Left ventricle myocardium inferior (tissue), 1 donor: ENCODE measurements at places on chromosomes 1 and 21. TPM values are rescaled to one million over a fixed set of nuclear protein-coding genes. Genes with fewer than 3 reads are reported as not detected.

LCE1B gene
- not detected for total RNA-seq

DNA sequence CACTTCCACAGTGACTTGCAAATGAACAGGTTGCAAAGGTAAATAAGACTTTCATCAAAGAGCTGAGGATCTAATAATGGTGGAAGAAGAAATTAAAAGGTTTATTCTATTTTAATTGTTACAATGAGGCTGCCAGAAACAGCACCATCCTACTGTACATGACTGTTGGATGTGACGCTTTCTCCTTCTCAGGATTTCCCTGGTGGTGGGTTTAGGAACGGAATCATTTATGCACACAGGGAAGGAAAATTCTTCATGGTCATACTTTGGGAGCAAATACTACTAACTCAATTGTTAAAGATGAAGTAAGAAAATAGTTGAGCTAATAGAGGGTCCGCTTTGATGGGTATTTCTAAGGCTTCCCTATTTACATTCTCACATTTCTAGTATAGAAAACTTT is 22.2 kb upstream of the LYPLAL1 start:
- DNase-seq = no peak

- DNase-seq = no peak
Observed at GRCh38 chr1:24913274-24913604, 16.8 kb downstream of the RUNX3 start.

- no peak for DNase-seq
Observed at GRCh38 chr1:5927506-5928370, 64.5 kb downstream of the NPHP4 start.

GUCA2A gene
- total RNA-seq = not detected

TAS1R1 gene
- total RNA-seq = not detected

DNA sequence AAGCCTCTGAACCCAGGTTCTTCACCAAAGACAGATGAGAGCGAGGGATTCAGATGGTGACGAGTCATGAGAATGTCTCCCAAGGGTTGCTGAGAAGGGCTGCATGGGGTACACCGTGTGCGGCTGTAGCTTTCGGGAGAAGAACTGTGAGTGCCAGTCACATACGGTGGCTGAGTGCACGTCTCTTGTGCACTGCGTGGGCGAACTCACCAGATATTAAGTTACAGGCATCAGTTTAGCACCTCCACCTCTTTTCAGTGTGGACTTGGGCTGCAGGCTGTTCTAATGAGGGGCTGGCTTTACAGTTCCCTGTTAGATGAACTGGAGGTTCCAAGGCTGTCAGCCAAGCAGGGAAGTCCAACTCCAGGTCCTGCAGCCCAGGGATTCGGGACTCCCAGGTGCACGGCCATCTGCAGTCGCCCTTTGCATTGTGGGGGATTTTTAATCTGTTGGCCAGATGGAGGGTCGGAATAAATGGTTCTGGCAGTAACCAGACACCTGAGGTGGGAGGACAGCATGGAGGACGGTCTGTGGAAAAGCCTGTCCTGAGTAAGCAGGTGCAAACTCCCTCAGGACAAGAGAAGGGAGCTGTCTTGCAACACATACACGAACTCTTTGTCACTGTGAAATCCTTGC is 26.5 kb upstream of the AVPR1B start:
- no peak for DNase-seq

C1orf122 gene
- total RNA-seq = 47.3 TPM

PPIH gene
- total RNA-seq = 21.0 TPM

LCE2C gene
- total RNA-seq = not detected

PLEKHA6 gene
- 28.8 TPM for total RNA-seq

- no peak for DNase-seq
Observed at GRCh38 chr1:180522213-180522515, 19.8 kb upstream of the ACBD6 start.

DNA sequence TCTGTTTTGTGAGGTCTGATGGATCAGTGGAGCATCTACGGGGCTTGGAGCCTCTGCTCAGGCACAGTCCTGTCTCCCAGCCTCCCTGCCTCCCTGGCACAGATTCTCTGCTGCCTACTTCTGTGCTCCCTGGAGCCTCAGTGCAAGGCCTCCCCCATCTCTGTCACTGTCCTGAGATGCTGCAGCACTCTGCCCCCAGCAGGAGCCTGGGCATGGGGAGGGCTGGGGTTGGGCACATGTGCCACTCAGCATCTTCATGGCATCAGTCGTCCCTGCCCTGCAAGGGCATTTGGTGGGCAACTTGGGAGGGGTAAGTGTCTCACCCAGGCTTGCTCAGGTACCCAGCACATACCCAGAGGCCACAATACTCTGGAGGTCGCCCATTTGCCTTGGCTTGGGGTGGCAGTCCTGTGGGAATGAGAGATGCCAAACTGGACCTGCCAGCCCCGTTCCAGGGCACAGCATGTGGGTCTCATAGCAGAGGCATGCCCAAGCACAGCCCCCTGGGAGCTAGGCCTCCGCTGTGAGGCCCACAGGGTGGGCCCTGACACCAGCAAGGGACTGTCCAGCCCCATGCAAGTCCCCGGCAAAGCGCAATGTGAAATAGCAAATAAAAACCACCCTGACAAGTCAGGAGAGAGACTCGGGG is 28.7 kb downstream of the PADI3 start:
- DNase-seq = no peak

- no peak for DNase-seq
Observed at GRCh38 chr1:12617511-12617900, 504 bp downstream of the DHRS3 start.

GPR3 gene
- 0.16 TPM for total RNA-seq

DNA sequence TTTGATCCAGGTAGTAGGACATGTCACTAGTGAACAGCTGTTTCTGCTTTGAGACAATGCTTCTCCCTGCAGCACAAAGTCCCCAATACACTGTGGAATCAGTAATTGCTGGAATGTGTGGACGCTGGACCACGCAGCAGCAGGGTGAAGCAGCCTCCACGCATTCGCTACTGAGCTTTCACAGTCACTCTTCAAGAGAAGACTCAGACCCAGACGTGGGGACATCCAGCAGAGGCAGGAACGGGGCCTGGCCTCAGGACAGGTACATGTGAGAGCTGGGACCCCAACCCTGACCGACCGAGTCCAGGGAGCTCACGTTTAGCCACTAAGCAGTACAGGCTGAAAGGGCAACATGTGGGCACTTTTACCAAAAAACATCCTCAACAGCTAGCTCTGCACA is 34.1 kb upstream of the PRDM15 start:
- DNase-seq = no peak

F5 gene
- 14.7 TPM for total RNA-seq

DNA sequence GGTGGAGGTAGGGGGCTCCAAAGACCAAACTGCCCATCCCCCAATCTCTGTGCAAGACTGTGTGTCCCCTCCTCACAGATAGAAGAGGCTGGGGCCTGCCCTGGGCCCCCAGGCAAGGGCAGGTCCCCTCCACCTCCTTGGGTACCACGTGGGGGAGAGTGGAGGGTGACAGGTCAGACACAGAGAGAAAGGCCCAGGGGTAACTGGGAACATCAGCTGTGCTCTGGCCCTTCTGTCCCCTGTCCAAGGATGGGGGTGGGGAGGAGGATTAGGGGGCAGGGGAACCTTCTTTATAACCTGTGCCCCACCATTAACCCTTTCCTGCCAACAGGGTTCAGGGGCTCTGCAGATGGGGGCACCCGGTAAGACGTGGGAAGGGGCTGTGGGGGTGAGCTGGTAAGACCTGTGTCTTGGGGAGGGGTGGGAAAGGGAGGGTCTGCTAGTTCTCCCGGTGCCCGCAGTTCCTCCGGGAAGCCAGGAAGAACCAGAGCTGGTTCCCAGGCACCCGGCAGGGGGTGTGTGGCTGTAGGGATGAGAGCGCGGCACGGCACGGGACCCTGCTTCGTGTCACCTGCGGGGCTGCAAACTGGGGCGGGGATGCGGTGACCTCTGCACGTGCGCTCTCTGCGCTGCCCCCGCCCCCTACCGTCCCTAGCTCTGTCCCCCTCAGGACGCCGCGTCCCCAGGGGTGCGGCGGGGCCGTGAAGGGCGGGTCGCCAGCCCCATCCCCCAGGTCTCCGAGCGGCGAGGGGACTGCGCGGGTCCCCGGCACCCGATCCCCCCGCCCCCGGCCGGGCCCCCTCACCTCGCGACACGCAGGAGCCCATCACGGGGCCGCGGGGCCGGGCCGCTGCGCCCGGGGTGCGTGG is 601 bp downstream of the FAM131C start:
- no peak for DNase-seq

DNA sequence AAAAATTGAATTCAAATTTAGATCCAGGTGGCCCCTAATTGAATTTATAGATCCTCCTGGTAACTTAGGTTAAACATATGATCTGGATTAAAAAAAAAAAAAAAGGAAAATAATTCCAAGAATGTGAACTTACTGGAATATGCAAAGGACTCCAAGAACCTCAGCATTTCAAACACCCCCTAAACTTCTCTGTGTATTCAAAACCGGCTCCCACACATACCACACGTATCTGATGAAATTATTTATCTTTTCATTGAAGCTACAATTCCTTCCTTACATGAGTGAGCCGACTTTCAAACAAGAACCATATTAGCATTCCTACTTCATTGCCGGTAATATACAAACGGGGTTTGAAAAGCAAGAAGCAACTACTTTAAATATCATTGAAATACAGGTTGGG is 61.4 kb upstream of the FMN2 start:
- DNase-seq = no peak

DNA sequence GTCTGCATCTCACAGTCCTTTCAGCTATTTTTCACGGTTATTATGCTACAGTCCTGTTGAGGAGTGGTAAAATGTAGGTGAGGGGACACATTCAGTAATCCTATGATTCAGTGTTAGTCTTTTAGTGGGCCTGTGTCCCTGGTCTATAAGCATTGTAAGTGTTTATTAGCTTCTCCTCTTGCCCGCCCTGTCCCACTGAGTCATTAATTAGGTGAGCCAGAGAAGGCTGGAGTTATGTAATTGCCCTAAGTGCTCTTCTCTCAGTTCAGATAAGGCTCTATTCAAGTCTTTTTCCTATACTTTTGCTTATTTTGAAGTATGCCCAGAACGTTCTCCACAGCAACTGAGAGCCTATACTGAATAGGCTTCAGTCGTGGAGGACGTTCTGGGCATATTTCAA is 76.3 kb upstream of the ZRANB2 start:
- no peak for DNase-seq

PRDX6 gene
- 363 TPM for total RNA-seq

DNA sequence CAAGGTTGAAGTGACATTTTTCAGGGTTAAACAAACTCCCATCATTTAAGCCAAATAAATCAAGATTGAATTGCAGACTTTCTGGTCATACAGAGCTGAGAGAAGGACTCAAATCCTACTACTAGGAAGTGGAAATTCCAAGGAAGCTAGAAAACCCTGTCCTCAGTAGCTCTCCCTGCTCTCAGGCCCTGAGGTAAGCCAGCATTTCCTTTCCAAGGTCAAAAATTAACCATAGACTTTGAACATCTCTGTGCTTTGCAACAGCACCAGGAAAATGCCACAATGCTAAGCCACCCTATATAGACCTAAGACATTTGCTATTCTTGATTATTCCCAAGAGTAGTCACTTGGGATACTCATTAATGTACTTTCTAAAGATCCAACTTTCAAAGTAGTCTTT is 45.1 kb downstream of the LUZP1 start:
- DNase-seq = no peak

SMIM1 gene
- total RNA-seq = 13.9 TPM

ILF2 gene
- total RNA-seq = 61.6 TPM

SHCBP1L gene
- total RNA-seq = not detected

DNA sequence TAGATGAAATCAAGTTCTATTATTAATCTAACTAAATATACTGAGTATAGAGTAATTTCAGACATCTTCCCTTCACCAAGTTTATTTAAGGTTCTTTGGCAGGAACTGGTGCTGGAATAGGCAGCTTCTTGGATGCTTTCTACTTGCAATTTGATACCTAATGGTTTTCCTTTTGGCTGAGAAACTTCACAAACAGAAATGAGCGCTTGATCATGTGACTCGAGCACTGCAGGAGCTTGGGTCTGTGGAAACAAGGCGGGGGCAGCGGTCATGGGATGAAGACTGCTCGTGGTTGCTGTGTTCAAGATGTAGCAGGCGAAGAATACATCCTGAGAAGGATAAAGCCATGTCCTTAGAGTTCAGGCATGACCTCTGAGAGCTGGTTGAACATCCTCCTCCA is 136.8 kb downstream of the PTPRC start:
- DNase-seq = no peak

GREM2 gene
- total RNA-seq = not detected

LRRC39 gene
- total RNA-seq = 166 TPM

- DNase-seq = no peak
Observed at GRCh38 chr1:160499631-160500030, 23.4 kb downstream of the SLAMF6 start.

GRCh38 chr1:170586321-170587252 is 54.6 kb downstream of the GORAB start:
- peak; percentile 26 for DNase-seq

CELA2A gene
- total RNA-seq = not detected

DNA sequence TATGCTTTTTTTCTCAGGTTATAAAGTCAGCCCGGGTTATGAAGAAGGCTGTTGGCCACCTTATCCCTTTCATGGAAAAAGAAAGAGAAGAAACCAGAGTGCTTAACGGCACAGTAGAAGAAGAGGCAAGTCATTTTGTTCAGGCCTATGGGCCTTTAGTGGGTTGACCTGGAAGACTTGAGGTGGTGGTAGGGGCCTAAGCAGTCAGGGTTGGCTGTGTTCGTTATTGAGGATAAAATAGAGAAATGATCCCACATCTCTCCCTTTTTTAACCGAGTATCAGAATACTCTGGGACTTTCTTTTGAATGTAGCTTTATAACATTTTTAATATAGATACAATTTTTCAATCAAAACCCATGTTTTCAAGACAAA is 67.1 kb downstream of the MTR start:
- DNase-seq = no peak

- no peak for DNase-seq
Observed at GRCh38 chr1:6570987-6571386, 8.8 kb upstream of the ZBTB48 start.

- DNase-seq = no peak
Observed at GRCh38 chr1:68976916-68977610, 480.2 kb upstream of the DEPDC1 start.

SPRR2E gene
- not detected for total RNA-seq

- no peak for DNase-seq
Observed at GRCh38 chr1:168230709-168231108, 4.9 kb downstream of the SFT2D2 start.

- DNase-seq = no peak
Observed at GRCh38 chr1:218591966-218592365, 246.8 kb downstream of the TGFB2 start.

- DNase-seq = no peak
Observed at GRCh38 chr21:37432710-37433455, 66.3 kb downstream of the DYRK1A start.

GRCh38 chr1:100360790-100361510 is 8.6 kb downstream of the CDC14A start:
- peak; percentile 53 for DNase-seq

GRCh38 chr1:208134491-208134890 is 109.7 kb downstream of the PLXNA2 start:
- DNase-seq = no peak

- DNase-seq = no peak
Observed at GRCh38 chr1:22854688-22855565, 117.7 kb downstream of the LACTBL1 start.

TSPEAR gene
- 3.3 TPM for total RNA-seq

GRCh38 chr1:68329096-68329835 is 96.9 kb upstream of the WLS start:
- DNase-seq = no peak

CFHR1 gene
- total RNA-seq = not detected
